ENCODE measurements at places on chromosomes 7 and 10. TPM values are rescaled to one million over a fixed set of nuclear protein-coding genes. Genes with fewer than 3 reads are reported as not detected.

- H3K4me1 ChIP-seq, result peaks cover 6% of the 10 kb centered on the region
- no peak overlapping the region for H3K27ac ChIP-seq
- no peak for DNase-seq
- H3K27me3 ChIP-seq, result peaks cover 2% of the 10 kb centered on the region
- H3K36me3 ChIP-seq, result peaks cover 9% of the 10 kb centered on the region
- H3K4me3 ChIP-seq, result no peak overlapping the region
Measured at GRCh38 chr10:132606536-132607316, 69.1 kb downstream of the INPP5A start.

DNA sequence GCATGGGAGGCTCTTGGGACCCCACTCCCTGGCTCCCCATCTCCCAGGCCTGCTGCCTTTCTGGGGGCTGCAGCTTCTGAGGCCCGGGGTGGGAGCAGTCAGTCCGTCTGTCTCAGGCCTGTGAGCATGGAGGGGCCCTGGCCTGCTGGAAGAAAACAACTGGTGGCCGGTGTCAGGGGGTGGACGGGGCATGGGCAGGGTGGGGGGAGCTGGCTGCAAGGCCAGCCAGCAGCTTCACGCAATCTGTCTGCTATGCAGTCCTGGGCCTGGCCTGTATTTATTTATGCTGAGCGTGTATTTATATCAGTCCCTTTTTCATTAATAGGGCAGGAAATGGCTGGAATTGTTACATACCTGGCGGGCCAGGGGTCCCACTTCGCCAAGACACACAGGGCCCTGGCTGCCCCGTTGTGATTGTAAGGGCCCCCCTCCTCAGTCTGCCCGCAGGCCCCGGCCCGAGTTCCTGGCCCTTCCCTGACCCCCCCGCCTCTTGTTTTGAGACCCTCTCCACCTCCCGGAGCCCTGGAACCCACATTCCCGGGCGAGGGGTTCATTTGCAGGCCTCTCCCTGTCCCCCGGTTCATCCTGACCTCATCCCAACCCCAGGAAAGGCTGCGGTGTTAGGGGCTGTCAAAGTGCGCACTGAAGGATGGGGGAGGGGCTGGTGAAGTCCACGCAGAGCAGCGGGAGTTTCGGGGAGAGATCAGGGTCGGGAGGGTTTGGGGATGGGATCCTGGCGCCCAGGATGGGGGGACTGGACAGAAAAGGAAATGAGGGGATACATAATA is 8.2 kb downstream of the TMEM270 start:
- H3K4me3 ChIP-seq, result no peak overlapping the region
- H3K27me3 ChIP-seq, result no peaks in the 10 kb centered on the region
- H3K4me1 ChIP-seq, result no peaks in the 10 kb centered on the region
- no peak overlapping the region for H3K27ac ChIP-seq

DNA sequence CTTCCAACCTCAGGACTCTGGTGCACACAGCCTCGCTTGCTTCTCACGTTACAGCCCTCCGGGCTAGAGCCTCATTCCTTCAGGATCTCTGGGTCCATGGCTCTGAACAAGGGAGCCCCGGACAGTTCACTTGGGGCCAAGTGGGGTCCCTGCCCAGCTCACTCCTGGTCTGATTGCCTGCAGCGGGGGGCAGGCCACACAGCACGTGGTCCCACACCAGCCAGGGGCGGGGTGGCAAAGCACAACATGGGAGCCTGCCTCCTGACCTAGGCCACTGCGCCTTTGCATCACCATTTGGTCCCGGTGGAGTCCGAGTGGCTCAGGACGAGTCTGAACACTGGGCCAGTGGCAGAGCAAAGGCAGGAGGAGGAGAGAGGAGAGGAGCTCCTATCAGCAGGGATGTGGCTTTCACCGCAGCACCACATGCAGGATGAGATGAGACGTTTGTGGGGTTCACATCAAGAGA is 13.4 kb upstream of the CRYGN start:
- no peak overlapping the region for H3K27ac ChIP-seq
- peaks cover 5% of the 10 kb centered on the region for H3K4me1 ChIP-seq
- H3K36me3 ChIP-seq, result no peaks in the 10 kb centered on the region
- H3K4me3 ChIP-seq, result no peak overlapping the region

DNA sequence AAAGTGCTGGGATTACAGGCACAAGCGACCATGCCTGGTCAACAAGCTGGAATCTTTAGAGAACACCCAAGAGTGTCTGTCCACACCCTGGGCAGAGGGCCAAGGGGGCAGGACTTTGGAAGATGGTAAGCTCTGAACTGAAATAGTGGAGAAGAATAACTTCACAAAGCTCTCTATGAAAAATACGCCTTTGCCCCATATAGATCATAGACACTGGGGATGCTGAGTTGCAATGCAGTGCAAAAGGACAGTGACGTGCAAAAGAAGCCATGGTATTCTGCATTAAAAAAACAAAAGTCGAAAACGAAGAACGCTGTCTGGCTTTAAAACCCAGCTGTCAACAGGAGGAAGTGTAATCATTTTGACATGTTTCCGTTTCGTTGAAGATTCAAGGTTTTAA is 353.6 kb downstream of the CALN1 start:
- no peak for DNase-seq
- H3K27me3 ChIP-seq, result no peaks in the 10 kb centered on the region
- no peak overlapping the region for H3K4me3 ChIP-seq

Gene NRG3
- 0.10 TPM for total RNA-seq

Gene CDK5
- total RNA-seq, result 24.9 TPM

Measured in activated T-helper 1 cell treated with anti-CD3 and anti-CD28 coated beads, Interleukin-12 subunit alpha, Interleukin-12 subunit beta, Interleukin-2, Interleukin-4 antibody, amounts not matched to agents 30 ng/mL and 10 ng/mL and 1 ng/mL, durations not matched to agents 14 hours and 24 hours and 36 hours (primary cell).